ENCODE measurements at places on chromosomes 4 and X.

DNA sequence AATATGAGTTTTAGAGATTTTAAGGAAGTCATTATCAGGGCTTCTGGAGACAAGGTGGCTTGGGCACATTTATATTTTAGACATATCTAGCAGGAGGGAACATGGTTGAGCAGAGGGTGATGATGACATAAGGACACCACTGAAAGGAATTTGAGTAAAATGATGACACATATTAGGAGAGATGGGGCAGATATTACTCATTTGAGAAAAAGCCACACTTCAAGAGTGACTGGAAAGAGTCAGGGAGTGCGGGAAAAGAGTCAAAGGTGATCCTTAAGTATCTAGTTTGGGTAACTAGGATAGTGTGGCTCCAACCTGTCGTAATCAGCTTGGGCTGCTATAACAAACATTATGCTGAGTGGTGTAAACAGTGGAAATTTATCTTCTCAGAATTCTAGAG lies 377.7 kb downstream of the PACRGL start:
- DNase-seq: no peak

- DNase-seq: no peak
Observed at GRCh38 chr4:140158365-140159030, 4.5 kb upstream of the MAML3 start.

- DNase-seq: no peak
Observed at GRCh38 chr4:106034751-106035150, 139.5 kb downstream of the NPNT start.

DNA sequence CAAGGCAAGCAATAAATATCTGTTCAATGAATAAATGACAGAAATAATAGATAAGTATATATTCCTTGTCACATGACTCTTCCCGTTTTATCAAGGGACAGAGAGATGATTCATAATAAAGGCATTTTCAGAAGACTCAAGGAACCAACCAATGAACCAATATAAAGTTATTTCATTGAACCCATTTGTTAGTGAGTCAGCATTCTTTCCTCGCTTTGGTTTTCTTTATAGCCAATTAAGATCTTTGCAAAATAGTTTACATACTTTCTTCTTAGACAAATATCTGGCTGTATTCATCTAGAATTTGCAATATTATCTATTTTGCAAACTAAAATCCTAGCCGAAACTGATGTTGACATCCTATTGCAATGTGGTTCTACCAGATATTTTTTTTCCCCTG lies 269.4 kb downstream of the IL15 start:
- DNase-seq: no peak

DNA sequence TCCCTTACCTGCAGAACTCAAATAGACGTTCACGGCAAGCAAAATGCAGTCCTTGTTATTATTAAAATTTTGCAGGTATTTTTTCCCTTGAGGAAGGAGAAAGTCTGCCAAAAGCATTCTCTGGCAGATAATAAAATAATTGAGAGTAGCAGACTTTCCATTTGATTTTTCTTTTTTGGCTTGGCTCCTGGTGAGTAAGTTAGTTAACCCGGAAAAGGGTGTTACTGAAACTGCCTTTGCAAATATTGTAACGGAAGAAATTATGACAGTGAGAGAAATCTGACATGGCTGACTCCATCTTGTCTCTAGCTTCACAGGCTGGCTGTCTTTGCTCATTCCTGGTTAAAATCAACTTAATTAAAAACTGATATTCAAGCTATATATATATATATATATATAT lies 100.5 kb downstream of the GPR143 start:
- no peak for DNase-seq

DNA sequence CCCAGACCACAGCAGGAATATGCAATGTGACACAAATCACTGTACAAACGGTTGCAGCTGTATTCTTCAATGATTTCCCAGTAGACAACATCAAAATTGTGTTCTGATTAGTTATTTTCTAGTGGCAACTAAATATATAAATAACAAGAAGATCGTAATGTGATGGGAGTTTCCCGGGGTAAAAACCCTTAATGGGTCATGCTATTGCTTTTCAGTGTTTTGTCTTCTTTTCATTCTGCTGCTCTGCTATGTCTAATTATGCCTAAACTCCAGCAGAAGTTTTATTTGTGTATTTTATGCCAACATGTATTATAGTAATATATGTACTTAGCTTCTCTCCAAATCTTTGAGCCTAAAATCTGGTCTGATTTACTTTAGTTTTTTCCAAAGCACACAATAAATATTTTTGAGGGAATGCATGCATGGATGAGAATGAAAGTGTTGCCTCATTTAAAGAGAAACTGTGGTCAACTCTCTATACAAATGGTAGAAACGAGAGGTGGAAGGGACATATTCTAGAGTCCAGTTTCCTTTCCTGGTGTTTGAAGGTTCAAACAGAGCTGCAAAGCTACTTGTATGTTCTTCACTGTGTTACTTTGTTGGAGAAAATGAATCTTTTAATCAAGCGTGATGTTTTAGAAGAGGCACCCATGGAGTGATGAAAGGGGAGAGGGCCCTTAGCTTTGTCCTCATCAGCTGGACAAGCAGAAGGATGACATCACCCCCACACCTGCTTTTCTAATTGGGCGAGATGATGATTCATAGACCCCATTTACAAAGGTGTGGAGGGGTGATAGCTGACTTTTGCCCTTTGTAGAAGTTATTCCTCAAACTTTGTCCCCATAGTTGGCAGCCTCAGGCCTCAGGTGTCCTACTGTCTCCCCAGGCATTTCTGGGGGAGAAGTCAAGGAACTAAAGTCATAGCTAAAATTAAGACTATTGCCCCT lies 129.7 kb downstream of the FRAS1 start:
- DNase-seq: no peak

DNA sequence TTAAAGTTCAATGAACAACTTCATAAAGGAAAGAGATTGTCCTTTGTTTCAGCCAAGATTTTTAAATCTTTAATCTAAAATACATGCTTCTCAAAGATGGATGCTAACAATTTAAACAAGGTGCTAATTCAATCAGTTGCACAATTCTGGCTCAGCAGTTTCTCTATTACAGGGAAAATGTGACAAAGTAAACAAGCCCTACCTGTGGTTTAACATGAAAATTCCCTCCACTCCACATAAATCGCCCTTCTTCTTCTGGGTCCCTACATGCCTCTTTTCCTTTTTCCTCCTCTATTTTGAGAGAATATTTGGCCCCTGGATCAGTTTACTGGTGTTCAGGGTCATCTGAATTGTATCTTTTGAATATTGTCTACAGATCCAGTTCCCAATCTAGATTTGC lies 80.6 kb downstream of the FRYL start:
- no peak for DNase-seq

- no peak for DNase-seq
Observed at GRCh38 chr4:120874792-120875774, 47.4 kb downstream of the PRDM5 start.

DNA sequence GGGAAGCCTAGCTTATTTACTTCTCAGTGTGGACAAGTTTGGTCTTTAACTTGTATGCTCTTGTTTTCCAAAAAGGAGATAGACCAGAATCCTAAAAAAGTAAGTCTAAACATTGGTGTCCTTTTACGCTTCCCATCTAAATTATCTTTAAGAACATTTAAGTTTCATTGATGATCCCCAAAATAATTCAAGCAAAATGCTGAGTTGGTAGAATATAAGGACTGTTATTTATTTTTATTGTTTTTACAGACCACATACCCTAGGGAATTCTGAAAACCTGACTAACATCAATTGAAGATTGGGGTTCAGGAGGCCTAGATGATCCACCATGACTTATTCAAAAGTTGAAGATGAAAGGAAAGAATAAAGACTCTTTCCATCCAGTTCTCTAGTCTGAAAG lies 653.0 kb downstream of the CCSER1 start:
- no peak for DNase-seq

DNA sequence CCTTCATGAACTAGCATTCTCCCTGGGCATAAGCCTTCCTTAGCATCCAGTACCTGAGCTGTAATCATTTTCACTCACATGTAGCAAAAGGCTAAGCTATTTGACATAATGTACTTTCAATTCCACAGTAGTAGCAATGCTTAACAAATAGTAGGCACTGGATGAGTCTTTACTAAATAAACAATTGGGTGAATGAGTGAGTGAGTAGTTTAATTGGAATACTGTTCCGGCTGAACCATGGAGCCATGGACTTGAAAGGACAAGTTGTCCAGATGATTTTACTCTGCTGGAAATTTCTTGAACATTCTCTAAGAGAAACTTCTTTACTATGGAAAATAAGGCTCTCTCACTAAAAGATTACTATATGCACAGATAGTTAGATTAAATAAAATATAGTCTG lies 159.3 kb downstream of the FAM47B start:
- DNase-seq: no peak

- DNase-seq: no peak
Observed at GRCh38 chr4:54659313-54659712, 1.6 kb downstream of the KIT start.

DNA sequence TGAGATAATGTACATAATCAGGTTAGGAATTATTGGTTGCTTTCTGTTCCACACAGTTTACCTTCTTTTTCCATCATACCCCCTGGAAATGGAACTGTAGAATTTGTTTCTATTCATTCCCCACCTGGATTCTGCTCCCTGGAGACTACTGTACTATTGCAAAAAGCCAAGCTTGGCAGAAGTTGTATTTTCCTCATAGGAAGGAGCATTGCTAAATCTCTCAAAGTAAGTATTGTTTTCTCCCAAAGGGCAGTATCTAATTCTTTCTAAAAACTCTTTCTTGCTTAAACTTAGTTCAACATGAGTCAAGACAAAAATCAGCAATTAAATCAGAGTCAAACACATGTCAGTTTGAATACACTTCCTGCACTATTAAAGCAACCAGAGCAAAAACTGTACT lies 136.2 kb downstream of the CDS1 start:
- no peak for DNase-seq

- no peak for DNase-seq
Observed at GRCh38 chrX:109635146-109635545, 10.2 kb upstream of the KCNE5 start.

DNA sequence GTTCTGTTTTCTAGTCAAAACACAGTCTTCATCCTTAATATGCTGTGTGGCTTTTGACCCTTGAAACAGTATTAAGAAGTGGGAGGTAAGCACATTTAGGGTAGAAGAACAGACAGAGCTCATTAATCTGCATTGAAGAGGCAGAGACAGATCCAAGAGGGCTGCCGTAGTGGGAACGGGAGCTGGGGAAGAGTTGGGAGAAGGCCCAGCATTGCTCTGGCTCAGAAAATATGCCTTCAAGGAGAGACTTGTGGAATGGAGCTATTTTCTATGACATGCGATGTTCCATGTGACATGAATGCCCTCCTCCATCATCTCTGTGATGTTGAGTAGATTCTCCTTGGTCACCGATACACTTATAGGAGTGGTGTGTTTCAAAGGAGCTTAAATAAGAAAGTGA lies 273.3 kb upstream of the BOD1L1 start:
- no peak for DNase-seq

DNA sequence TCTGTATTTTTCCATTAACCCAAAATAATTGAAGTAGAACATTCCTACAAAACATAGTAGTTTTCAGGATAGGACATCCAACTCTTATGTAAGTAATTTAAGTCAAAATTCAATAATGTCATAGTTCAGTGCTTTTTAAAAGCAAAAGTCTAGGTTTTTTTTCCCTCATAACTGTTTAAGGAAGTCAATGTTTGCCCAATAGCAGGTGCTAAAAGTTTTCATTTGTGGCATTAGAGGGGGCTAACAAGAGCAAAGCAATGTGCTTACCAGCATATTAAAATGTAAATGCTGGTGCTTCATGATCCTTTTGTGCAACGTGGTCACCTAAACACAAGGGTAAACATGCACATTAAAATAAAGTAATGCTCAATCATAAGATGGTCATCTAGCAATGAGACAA lies 155.2 kb upstream of the PPP1R2C start:
- no peak for DNase-seq

DNA sequence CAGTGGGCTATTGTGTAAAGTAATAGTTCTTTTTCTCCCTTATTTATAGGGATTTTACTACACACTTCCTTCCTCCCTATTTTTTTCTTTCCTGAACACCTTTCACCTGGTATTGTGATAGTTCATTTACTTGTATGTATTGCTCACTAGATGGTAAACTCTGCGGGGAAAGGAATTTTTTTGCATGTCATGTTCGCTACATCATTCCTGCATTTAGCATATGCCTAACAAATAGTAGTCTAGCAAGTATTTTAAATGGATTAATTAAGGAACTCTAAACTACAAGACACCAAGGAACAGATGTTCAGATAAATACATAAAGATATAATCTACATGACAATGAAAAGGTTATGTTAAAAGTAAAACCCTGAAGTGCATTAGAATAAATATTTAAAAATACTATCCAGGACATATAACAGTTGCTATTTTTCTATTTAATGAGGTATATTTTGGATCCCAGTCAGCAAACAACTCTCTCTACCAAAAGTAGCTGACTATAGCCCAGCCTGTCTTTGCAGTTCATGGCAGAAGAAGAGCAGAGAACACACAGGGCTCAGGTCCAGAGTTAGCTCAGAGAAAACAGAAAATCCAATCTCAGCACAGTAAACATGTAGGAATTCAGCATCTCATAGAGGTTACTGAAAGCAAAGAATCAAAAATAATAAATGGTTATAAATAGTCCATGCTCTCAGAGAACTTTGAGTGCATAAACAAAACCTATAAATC lies 87.8 kb downstream of the PACRGL start:
- DNase-seq: no peak

GRCh38 chrX:43108828-43109227 lies 330.9 kb upstream of the PPP1R2C start:
- DNase-seq: no peak

- DNase-seq: no peak
Observed at GRCh38 chr4:165326831-165327210, 648 bp upstream of the MSMO1 start.
